ENCODE measurements at places on chromosomes 5 and 9.

GRCh38 chr9:90970608-90971007 is 169.0 kb downstream of the SYK start:
- DNase-seq, result no peak

- no peak for DNase-seq
Measured at GRCh38 chr5:100270023-100270771, 265.0 kb upstream of the FAM174A start.

- no peak for DNase-seq
Measured at GRCh38 chr5:169602535-169602934, 19.0 kb downstream of the SPDL1 start.

GRCh38 chr5:112221128-112221527 is 197.9 kb downstream of the EPB41L4A start:
- DNase-seq, result no peak

DNA sequence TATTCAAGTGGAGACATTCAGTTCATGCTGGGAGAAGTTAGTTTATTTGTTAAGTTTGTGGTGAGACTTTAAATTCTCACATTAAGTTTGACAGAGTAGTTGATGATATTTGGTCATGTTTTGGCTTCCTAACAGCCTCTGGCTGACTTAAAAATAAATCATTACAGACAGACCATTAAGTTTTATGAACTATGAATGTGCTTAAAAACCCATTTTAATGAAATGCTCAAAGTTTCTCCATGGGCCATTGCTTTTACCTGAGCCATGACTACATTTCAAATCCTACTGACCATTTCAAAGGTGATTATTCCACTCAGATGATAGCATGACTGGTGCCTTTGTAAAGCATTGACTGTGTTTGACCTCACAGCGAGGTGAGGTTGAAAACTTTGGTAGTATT is 192.7 kb downstream of the LRRC70 start:
- DNase-seq, result no peak

DNA sequence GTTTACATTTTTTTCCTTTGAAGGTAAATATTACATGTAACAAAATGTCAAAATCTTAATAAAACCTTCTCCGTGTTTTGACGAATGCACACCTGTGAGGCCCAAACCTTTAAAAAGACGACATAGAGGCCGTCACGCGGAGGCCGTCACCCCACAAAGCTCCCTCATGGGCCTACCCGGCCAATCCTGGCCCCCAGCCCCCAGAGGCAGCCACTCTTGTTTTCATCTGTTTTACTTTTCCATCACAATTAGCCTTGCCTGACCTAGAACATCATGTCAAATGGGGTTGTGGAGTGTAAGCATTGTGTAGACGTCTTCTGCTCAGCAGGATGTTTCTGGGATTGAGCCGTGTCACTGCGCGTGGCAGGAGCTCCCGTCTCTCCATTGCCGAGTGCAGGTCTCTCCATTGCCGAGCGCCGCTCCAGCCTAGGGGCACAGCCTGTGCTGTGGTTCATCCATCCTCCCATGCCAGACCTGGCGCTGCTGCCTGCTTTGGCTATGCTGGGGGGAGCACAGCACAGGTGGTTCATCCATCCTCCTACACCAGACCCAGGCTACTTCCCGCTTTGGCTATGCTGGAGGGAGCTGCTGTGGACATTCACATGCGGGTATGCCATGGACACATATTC is 52.2 kb upstream of the IRX4 start:
- DNase-seq, result no peak

Measured in GM18507 (cell line).